ENCODE measurements at places on chromosomes 4 and X.
A peak's percentile ranks its signal among the peaks of the same experiment; 100 is the strongest.

DNA sequence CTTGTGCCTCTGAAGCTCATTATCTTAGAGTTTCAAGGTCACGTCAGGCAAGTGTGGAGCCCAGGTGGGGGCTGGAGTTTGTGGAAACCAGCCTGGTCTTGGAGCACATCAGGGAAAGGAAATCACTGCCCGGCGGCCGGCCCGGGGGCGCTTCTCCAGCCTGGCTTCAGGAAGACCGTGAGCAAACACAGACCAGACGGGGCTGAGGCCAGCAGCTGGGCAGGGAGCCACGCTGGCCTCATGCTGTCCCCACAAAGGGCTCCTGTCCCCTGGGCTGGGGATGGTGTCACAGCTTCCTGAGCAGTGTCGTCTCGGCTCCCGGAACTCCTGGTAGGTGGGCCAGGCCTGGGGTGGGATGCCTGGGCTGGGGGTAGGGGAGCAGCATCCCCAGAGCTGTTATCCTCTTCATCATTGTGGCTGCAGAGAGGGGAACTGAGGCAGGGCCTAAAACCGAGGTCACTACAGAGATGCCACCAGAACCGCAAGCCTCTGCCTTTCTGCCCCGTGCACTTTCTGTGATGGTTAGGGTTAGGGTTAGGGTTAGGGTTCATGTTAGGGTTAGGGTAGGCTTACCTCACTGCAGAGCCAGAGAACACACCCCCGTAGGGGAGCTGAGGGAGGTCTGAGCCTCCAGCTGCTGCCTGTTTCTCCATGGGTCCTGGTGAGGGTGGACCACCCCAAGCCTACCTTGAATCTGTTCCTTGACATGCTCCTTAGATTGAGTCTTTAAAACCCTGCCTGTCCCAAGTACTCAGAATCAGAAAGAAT lies 77.5 kb downstream of the HTRA3 start:
- DNase-seq, result no peak

GRCh38 chr4:2252530-2253091 lies 9.3 kb downstream of the MXD4 start:
- no peak for DNase-seq

DNA sequence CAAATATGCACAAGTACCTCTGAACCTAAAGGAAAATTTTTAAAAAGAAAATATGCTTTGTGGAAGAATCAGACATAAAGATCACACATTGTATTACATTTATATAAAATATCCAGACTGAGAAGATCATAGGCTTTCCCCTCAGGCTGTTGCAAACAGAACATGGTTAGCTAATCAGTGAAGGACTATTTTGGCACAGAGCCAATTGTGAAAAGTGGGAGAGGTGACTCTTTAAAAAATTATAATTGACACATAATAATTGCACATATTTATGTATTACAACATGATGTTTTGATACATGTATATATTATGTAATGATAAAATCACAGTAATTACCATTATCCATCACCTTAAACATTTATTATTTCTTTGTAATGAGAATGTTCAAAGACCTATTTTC lies 44.1 kb upstream of the FOXR2 start:
- no peak for DNase-seq

DNA sequence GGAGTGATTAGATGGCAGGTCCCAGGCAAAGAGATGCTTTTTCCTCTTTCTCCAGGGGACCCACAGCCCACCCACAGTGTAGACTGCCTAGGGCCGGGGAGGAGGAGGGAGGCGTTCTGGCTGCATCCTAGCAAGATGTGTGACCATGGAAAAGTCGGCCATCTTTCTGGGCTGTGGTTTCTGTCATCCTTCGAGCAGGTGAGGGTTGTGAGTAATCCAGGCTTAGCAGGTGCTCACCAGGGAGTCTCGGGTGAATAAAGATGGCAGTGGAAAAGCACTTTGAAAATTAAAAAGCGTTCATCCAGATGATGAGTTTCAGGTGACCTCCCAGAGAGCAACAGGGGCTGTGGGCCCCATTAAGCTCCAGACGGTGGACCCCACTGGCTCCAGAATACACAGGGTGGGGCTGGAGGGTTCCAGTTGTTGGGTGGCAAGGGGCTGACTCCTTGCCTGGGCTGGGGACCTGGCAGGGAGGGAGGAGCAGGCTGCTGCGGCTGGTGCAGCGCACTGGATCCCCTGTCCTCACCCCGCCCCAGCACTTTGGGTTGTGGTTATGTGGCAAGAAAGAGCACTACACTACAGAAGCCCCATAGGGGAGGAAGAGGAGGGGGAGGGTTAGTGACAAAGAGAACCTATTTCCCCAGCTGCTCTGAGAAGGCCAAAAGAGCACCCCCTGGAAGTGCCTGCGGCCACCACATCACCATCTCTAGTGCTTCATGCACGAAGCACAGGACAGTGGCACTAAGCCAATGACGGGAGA lies 23.7 kb downstream of the ELF4 start:
- DNase-seq, result peak; percentile 44

DNA sequence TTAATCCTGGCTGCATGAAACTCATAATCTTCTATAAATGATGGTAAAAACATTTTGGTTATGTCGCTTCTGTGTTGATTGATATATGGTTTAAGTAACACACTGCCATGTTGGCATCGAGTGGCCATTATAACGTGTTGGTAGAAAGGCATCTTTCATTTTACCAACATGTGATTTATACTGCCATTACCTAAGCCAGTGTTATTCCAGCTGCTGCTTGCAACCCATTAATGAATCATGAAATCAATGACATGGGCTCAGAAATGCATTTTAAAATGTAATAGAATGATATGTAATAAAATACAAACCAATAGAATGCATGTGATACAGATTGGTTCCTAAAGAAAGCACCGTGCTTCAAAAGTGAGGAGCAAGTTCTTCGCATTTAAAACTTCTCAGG lies 102.0 kb downstream of the VEGFC start:
- DNase-seq, result no peak

DNA sequence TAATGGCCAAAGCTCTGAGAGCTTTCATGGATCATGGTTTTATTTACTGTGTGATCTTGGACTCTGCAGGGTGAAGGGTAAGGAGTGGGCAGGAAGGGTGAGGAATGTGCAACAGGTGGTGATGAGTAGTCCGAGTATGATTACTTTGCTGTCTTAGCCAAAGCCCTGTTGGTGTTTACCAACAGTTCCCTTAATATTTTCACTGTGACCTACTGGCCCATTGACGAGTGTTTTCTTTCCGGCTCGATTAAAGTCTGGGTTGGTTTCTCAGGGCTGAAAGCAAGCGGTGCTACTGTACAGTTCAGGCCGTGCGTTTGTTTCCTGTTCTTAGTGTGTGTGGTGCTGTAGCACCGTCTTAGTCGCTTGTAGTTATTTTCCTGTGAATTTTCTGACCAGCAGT lies 2.6 kb downstream of the ARHGAP24 start:
- no peak for DNase-seq

DNA sequence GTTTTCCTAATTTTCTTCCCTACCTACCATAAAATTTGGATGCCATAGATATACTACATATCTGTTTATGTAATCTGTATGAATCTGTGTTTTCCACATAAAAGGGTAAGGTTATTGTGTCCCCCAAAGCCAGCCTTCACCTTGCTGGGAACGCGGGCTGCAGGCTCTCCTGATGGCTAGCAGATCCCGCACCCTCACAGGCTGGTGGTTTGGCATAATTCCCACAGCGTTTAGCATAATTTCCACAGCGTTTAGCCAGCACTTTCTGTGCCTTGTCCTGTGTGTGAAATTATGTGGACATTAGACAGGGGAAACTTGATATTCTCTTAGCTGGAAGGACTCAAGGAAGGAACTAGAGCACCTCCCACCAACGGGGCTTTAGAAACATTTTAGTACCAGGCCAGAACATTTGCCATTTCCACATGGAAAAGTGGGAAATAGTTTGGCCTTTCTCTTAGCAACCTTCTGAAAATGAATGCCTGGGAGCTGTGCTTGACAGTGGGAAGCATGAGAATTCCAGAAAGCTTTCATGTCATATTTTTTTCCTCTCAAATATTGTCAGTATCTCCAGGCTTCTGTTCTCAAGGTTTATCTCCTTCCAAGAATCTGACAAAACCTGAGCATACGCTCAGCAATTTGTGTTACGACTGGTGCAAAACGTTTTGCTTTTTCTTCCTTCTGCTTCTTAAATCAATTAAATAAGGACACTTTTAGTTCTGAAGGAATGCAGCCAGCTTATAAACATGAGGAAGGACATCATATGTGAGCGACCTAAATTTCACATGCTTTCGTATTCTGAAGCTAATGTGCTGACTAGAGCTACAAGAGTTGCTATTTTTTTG lies 67.9 kb downstream of the STK32B start:
- no peak for DNase-seq

- no peak for DNase-seq
Measured at GRCh38 chrX:107857837-107858236, 32.2 kb downstream of the MID2 start.

- no peak for DNase-seq
Measured at GRCh38 chr4:4364486-4365208, 22.3 kb upstream of the NSG1 start.

DNA sequence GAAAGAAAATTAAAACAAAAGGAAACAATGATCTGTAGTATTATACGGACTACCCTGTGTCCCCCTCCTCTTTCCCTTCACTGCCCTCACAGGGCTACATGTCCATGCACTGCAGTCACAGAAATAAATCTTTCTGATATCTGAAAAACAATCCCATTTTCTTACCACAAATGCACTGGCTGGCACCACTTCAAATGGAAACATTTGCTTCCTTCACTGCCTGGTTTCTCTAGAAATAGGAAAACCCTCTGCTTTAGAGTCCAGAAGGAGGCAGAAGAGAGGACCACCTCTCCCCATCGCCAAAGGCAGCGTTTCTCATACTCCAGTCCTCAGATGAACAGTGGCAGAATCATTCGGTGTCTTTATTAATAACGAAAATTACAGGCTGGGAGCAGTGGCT lies 98.2 kb downstream of the GRIA3 start:
- DNase-seq, result no peak

Measured in stimulated activated CD4-positive, alpha-beta T cell treated with anti-CD3 and anti-CD28 coated beads, Interleukin-2, amount 100 ng/mL, for 48 hours (primary cell).